ENCODE measurements at places on chromosomes 5 and 9. TPM values are rescaled to one million over a fixed set of nuclear protein-coding genes. Genes with fewer than 3 reads are reported as not detected.

GRCh38 chr9:131043087-131043486 lies 34.1 kb downstream of the LAMC3 start:
- DNase-seq = no peak

- DNase-seq = no peak
Measured at GRCh38 chr9:91655215-91655614, 231.6 kb upstream of the NFIL3 start.

The C5orf58 gene
- total RNA-seq = not detected

DNA sequence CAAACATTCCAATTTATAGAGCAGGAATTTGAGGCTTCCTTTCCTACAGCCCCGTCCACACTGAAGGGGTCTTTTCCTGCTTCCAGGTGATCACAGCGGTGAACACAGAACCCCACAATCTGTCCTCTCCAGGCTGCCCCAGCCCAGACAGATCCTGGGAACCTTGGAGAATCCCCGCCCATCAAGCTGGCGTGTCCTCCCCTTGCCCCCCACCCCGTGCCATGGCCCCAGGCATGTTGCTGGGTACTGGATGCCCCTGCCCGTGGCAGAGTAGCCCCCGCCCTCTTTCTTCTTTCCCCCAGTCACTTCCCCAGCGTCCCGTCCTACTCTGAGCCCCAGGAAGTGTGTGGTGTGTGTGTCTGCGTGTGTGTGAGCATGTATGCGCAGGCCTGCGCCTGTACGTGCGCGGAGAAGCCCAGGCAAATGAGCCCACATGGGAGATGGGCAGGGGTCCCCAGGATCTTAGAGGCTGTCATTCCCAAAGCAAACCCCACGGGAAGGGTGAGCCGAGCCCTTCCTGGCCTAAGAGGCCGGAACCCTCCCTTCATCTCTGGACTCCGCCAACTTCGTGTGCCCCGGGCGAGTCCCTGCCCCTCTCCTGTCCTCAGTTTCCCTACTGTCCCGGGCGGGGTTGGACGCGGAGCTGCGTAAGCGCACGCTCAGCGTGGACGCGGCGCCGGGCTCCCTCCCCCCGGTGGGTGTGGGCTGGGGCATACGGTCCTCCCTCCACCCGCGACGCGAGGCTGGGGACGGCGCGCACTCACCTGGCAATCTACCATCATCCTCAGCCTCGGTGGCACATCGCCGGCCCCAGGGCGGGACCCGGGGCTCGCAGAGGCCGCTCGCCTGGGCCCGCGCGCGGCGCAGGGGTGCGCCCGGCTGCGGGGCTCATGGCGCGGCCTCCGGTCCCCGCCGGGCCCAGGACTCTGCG lies 15.2 kb downstream of the GBGT1 start:
- no peak for DNase-seq

GRCh38 chr5:118042076-118042475 lies 946.3 kb downstream of the DTWD2 start:
- DNase-seq = no peak

DNA sequence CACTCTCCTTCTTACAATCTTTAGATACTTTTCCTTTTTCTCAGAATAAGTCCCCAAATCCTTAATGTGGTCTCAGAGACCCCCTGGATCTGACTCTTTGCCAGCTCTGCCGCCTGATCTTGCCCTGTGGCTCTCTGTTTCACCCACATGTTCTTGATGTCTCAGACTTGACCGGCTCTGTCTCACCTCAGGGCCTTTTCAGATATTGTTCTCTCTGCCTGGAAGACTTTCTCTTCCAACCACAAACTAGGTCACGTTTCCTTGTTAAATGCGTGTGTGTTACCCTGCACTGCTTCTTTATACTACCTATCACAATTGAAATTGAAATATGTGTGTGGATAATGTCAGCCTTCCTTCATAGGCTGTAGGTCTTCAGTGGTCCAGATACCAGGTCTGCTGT lies 265.4 kb upstream of the NUDT12 start:
- DNase-seq = no peak

- no peak for DNase-seq
Measured at GRCh38 chr9:133783331-133783731, 45.2 kb upstream of the SARDH start.

The IL4 gene
- total RNA-seq = not detected

The FCN2 gene
- total RNA-seq = not detected

GRCh38 chr5:122693963-122694362 lies 80.9 kb upstream of the SNX2 start:
- no peak for DNase-seq

DNA sequence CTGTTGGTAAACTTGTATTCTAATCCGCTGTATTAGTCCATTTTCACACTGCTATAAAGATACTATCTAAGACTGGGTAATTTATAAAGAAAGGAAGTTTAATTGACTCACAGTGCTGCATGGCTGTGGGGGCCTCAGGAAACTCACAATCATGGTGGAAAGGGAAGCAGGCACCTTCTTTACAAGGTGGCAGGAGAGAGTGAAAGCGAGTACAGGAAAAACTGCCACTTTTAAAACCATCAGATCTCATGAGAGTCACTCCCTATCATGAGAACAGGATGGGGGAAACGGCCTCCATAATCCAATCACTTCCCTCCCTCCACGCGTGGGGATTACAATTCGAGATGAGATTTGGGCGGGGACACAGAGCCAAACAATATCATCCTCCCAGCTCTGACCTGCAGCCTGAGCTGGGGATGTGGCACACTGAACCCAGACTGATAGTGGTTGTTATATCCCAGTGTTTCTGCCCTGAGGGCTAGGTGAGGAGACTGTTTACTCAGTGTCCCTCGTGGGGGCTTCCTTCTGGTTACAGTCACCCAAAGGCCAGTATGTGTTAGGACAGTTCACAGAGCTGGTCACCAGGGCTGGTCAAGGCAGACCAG lies 488.3 kb downstream of the KDM4C start:
- no peak for DNase-seq

The MTREX gene
- 79.5 TPM for total RNA-seq

DNA sequence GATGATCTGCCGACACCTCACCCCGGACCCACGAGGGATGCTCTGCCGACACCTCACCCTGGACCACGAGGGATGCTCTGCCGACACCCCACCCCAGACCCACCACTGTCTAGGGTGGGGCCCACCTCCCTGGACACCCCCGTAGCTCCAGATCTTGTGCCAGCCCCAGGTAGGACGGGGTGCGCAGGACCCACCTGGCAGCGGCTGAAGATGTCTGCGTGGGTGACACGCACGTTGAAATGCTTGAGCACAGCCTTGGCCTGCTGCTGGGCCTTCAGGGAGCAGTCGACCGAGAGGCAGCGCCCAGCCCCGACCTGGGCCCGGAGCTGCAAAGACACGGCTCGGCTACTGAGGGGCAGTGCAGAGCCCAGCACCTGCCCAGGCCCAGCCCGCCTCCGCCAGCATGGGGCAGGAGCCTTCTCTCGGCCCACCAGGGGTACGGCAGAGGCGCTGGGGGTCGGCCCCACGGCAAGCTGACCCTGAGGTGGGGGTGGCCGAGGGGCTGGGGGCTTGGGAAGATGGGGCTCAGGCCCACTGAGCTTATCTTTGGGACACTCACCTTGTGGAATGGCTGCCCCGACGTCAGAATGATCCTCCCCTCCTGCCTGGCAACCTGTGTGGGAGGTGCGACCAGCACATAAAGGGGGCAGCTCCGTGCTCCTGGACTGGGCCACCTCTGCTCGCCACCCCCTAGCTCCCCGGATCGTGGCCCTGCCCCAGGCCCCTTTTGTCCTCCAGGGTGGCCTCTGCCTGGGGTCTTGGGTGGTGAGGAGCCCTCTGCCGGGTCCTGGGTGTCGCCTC lies 21.7 kb upstream of the NRARP start:
- no peak for DNase-seq

The CDC20B gene
- not detected for total RNA-seq

- no peak for DNase-seq
Measured at GRCh38 chr9:88915916-88916315, 75.4 kb upstream of the S1PR3 start.

DNA sequence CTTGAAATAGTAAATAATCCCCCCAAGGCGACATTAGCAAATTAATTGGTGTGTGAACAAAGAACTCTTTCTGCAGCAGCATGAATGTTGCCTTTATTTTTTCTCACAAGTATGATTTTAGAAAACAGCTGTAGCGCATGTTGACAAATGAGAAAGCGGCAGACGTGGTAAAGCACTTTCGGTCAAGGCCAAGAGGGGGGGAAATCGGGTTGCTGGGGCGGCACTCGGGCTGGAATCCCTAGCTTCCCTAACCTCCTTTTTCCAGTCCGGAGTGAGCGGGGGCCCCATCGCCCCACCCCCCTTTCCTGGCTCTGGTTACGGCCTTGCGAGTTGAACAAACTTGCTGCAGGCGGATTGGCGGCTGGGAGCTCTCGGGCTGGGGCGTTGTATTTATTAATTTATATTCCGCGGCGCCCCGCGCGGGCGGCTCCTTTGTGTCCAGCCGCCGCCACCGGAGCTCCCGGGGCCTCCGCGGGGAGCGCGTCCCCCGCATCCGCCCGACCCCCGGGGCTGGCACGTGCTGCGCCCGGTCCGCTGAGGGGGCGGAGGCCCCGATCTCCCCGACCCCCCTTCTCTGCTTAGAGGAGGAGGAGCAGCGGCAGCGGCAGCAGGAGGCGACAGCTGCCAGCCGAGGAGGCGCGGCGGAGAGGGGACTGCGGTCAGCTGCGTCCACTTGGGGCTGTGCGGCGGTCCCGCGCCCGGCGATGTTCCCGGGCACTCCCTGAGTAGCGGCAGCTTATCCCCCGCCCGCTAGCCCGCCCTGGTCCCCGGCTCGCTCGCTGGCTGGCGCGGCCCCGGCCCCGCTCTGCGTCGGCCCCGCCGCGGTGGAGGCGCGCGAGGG lies at the start of gene RHOBTB3:
RHOBTB3 (plus strand) TSS at position 607 of the 841 bp plus-strand sequence. CDS start 347 bp downstream, outside the sequence.
- DNase-seq = peak; percentile 81

- no peak for DNase-seq
Measured at GRCh38 chr5:36495611-36496010, 110.8 kb upstream of the SLC1A3 start.

DNA sequence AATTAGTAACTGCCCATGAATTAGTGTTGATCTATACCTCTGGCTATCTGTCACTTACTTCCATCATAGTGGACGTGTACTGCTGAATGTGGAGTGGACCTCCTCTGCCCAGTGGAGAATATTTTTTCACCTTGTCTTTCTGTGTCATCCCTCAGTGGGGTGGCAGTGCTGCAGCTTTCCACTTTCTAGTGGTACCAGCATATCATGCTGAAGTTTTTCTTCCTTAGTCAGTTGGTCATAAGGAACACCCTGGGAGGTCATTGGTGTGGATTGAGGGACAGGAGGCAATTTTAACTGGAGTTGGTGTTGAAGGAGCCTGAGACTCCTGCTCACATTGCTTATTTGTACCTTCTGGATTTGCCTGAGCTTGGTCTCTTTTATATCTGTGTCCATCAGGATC lies 151.7 kb upstream of the ANKH start:
- DNase-seq = no peak

The ITGA2 gene
- total RNA-seq = 5.1 TPM

DNA sequence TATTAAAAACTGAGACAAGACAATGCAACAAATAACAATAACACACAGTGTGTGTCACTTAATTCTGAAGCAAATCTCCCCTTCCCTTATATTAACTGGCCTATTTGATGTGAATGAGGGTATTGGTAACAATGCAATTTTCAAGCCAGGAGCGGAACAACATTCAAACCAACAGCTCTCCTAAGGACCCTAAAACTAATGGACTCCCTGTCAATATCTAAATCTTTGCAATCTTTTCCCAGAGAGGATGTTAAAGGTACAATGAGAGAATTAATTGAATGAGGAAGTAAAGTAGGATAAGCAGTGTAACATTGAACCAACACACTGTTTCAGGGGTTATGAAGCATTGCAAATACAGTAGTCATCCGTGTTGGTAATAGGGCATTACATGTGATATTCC lies 311.7 kb downstream of the HTR1A start:
- no peak for DNase-seq

DNA sequence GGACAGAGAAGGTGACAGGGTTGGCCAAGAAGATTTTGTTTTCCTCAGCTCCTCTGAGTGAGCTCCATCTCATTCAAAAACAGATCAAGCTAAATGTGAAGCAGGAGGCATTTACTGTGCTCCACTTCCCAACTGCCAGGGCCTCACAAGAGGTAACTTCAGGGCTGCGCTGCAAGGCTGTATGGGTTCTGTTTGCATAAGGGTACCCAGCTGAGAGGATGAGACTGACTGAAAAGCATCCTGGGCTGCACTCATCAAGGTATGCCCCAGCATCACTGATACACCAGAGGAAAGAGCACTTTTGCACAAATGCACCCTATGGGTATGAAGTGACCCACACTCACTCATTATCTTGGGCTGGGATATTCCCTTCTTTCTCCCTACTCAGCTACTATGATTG lies 316.2 kb upstream of the HAPLN1 start:
- no peak for DNase-seq

The MCC gene
- total RNA-seq = 18.9 TPM

DNA sequence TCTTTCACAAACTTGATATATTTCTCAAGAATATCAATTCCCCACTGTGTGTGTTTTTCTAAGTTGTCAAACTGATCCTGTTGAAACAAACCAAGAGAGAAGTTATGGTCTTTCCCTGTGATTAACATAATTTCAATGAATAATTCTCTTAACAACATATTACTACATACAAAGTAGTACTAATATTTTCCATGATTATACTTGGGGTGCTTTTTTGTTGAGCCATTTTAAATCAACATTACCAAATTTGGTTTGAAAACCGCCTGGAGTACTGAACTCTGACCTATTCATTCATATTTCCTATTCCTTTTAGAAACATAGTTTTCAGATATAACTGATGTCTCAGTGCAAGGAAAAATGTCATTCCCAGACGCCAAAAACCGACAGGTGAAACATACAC lies 48.1 kb downstream of the FNBP1 start:
- no peak for DNase-seq

GRCh38 chr5:159878988-159879471 lies 37.3 kb upstream of the ADRA1B start:
- DNase-seq = no peak

- no peak for DNase-seq
Measured at GRCh38 chr5:138632900-138633489, 57.8 kb upstream of the HSPA9 start.

The RORB gene
- not detected for total RNA-seq

The PPP1R26 gene
- total RNA-seq = 50.2 TPM

The NRG2 gene
- 4.8 TPM for total RNA-seq

The B4GALT1 gene
- 53.1 TPM for total RNA-seq

DNA sequence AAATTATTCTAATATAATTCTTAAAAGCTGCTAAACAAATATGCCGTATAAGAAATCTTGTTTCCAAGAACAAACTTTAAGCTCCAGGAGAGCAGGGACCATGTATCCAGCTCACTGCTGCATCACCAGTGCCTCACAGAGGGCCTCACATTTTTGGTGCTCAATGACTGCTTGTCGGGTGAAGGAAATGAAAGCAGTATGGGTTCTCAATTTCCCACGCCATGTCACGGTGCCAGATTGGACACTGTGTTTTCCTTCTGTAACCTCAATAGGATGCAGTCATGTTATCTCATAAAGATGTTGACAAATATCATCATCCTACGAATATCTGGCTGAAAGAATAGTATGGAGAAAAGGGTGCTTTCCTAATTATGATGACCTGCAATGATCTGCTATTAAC lies 64.7 kb downstream of the POU5F2 start:
- no peak for DNase-seq

- no peak for DNase-seq
Measured at GRCh38 chr9:16385590-16385989, 484.9 kb downstream of the BNC2 start.

GRCh38 chr9:10172476-10172875 lies 440.3 kb downstream of the PTPRD start:
- no peak for DNase-seq

The HARS2 gene
- total RNA-seq = 47.5 TPM

GRCh38 chr5:18393565-18394442 lies 759.5 kb downstream of the TAF11L14 start:
- DNase-seq = peak; percentile 74

GRCh38 chr5:133582971-133583370 lies 29.4 kb downstream of the FSTL4 start:
- DNase-seq = no peak

- no peak for DNase-seq
Measured at GRCh38 chr5:94691949-94692348, 73.5 kb downstream of the SLF1 start.
